ENCODE measurements at places on chromosomes 6 and 20.

DNA sequence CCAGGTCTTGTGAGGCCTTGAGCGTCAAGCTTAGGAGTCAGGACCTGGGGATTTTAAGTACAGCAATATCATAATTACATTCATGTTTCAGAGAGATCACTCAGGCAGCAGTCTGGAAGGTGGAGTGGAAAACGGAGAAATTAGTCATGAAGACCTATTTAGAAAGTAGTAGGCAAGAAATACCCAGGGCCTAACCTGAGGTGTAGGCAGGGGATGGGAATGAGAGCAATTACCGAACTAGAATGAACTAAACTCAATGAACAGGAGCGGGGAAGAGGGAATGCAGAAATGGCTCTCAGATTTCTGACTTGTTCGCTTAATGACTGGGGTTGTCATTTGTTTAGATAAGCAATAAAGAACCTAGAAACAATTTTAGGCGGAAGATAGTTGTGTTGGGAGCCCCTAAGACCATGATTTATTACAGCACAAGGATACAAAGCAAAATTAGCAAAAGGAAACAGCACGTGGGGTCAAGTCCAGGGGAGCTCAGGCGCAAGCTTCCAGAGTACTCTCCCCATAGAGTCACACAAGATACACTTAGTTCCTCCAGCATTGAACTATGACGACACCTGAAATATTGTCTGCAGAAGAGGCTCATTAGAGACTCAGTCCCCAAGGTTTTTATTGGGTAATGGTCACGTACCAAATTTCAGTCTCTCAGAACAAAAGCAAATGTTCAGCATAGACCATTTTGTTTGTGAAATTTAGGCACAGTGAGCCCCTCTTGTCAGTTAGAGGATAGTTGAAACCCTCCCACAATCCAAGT is 178.8 kb upstream of the AKAP12 start:
- DNase-seq = no peak

DNA sequence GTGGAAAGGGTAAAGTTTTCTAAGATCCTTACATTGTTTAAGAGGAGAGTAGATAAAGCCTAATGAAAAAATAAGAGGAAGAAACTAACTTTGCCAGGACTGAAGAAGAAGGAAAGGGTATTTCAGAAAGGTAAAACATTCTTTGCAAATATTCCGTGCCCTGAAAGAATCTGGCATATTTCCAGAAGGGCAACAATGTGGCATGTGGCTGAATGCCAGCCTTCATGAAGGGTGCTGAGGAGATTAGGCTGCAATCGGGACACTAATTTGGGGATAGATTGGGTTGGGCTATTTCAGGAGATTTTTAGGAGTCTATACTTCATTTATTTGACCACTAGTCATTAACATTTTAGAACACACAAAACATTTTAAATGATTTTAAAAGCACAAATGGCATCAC is 16.2 kb upstream of the UFL1 start:
- no peak for DNase-seq

GRCh38 chr6:136920216-136920615 is 1.9 kb upstream of the SLC35D3 start:
- no peak for DNase-seq

- no peak for DNase-seq
Observed at GRCh38 chr20:20304942-20305341, 63.0 kb upstream of the INSM1 start.

- no peak for DNase-seq
Observed at GRCh38 chr6:161133963-161134362, 139.9 kb downstream of the AGPAT4 start.

GRCh38 chr6:96844530-96844929 is 7.3 kb upstream of the GPR63 start:
- DNase-seq = no peak

GRCh38 chr6:82567621-82568020 is 204.0 kb downstream of the TPBG start:
- DNase-seq = no peak

DNA sequence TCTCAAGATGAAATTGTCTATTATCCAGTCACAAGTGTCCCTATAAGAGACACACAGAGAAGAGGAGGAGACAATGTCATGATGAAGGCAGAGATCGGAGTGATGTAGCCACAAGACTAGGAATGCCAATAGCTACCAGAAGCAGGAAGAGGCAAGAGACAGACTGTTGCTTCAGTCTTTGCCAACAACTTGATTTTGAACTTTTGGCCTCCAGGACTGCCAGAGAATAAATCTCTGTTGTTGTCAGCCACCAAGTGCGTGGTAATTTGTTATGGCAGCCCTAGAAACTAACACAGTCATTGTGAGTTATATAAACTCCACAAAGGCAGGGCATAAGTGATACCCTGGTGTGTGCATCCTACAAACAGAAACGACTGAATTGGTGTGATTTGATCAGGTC is 517.0 kb downstream of the BTBD3 start:
- no peak for DNase-seq

DNA sequence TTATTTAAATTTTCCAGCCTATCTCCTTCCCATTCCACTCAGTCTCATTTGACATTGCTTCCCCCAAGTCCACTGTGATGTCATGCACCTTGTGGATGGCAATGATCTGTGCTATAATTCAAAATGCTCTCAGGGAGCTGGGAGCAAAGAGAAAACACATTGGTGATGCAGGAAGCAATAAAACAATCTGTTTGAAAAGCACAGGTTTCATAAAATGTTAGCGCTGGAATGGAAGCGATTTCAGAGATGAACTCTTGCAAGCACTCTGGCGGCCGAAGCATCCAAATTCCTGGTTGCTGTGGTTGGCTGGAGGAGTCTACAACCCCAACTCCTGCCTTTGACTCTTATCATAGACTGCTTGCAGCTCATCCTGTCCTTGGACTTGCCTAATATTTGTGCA is 167.0 kb downstream of the GMPR start:
- no peak for DNase-seq

DNA sequence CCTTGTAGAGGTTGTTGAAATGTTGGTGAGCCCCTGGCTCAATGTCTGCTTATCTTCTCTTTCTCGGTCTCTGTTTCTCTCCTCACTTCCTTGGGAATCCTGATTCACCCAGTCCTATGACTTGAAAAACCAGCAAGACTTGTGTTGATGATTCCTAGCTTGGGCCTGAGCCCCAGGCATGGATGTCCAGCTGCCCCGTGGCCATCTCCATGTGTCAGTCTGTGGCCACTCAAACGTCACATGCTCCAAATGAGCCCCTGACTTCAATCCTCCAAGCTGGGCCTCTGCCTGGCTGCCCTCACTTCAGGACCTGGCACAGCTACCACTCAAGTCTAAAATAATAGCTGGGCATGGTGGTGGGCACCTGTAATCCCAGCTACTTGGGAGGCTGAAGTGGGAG is 81.0 kb downstream of the SRC start:
- DNase-seq = no peak

GRCh38 chr20:45066372-45066771 is 34.6 kb downstream of the KCNS1 start:
- no peak for DNase-seq

- DNase-seq = no peak
Observed at GRCh38 chr20:32535953-32536823, 48.9 kb downstream of the NOL4L start.

GRCh38 chr6:163630572-163630971 is 216.1 kb downstream of the QKI start:
- no peak for DNase-seq

DNA sequence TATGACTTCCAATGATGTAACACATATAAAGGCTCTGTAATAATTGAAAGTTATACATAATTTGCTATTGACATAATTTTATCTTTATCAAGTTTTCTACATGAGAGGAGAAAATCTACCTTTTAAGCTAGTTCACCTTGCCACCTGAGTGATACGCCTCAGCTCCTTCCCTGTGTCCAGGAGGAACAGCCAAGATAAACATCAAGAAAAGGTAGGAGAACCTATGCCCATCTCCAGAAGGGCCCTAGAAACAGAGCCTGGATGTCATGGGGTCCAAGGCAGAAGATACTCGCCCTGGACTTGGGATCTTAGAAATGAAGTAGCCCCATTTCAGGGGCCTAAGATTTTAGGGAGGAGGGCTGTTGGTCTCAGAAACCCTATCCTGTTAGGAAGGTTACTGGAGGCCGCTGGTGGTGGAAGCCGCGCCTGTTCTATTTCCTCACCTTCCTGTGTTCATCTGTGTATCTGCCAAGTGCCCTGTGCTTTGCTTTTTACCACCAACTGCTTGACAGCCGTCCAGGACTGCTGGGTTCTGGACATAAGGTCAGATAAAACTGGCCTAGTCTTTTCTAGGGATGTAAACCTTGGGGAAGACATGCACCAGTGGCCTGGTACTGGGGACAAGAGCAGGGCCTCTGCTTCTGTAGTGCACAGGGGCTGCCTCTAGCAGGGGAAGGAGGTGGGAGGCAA is 178.5 kb downstream of the ARID1B start:
- no peak for DNase-seq

DNA sequence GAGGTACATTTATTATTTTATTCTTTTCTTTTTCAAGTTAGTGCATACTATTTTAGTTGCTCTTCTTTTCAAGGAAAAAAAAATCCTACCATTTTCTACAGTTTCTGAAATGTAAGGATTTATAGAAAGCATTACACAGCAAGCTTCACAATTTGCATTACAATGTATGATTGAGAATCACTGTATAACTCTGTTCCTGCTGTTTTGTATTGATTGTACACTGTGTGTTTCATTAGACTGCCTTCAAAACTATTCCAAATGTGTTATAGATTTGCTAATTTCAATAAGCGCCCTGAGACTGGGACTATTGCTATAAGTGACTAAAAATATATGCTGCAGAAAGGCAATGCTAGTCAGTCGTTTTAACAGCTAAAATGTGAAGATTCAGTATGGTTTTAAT is 479.7 kb upstream of the EYS start:
- DNase-seq = no peak

- DNase-seq = no peak
Observed at GRCh38 chr6:88044530-88044929, 3.1 kb upstream of the SPACA1 start.

GRCh38 chr6:158150701-158151100 is 17.4 kb downstream of the SERAC1 start:
- DNase-seq = no peak

- no peak for DNase-seq
Observed at GRCh38 chr6:20919677-20920385, 385.6 kb downstream of the CDKAL1 start.

DNA sequence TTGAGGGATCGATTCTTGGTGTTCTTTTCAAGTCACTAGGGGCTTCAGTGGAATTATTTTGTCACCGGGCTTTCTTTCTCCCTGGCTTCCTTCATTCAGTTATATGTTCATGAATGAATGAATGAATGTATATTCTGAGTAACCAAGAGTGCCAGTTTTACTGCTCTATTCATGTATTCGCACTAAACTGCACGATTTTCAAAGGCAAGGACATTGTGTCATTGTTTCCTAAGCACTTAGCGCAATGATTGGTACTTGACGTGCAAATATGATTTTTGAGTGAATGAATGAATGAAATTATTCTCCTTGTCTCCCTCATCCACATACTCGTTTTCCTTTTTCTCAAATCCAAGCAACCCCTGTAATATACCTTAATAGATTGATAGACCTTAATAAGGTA is 822 bp downstream of the AFG1L start:
- DNase-seq = no peak

DNA sequence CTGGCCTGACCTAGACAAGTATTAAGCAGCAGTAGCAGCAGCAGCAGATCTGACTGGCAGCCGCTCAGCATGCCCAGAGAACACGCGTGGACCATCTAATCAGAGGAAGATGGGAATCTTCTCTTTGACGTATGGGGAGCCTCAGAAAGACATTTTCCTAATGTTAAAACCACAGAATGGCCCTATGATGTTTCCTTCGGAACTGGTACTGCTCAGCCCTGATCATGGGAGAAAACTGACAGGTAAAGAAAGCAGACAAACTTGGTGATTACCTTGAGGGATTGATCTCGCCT is 6.2 kb downstream of the PSMA7 start:
- no peak for DNase-seq

DNA sequence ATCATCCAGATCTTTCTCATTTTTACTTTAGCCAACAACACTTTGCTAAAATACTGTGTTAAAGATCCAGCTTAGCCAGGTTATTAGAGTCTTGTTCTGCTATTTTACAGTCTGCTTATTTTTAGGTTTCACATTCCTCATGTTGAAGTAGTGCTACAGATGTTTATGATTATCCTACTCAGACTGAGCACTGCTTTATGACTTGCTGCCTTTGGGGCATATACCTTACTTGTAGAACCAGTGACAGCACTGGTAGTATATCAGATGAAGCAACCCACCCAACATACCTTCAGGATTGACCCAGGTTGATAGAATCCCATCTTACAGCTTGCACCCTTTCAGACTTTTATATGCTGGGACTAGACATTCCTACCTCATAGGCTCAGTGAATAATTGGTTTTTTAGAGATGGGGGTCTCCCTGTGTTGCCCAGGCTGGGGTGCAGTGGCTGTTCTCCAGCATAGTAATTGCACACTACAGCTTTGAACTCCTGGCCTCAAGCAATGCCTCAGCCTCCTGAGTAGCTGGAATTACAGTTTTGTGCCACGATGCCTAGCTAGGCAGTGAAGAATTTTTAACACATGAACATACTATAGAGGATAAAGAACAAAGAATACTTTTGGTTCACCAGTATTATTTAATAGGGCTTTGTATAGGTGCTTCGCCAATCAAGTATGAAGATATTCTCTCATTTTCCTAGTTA is 63.8 kb upstream of the DYNLRB1 start:
- DNase-seq = no peak

DNA sequence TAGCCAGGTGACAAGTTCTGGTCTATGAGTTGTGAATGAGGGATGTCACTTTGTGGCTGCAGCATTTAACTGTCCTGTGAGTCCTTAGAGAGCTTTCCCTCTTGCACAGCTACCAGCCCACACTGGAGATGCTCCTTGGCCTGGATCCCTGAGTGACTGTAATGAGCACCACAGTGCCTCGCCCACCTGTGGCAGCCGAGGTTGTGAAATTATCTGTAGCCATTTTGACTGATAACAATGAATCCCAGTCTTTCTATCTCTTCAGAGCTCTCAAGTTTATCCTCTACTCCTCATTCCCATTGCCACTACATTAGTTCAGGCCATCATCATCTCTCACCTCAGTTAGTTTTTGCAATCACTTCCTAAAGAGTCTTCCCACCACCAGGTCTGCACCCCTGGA is 41.3 kb upstream of the BEND3 start:
- DNase-seq = no peak

DNA sequence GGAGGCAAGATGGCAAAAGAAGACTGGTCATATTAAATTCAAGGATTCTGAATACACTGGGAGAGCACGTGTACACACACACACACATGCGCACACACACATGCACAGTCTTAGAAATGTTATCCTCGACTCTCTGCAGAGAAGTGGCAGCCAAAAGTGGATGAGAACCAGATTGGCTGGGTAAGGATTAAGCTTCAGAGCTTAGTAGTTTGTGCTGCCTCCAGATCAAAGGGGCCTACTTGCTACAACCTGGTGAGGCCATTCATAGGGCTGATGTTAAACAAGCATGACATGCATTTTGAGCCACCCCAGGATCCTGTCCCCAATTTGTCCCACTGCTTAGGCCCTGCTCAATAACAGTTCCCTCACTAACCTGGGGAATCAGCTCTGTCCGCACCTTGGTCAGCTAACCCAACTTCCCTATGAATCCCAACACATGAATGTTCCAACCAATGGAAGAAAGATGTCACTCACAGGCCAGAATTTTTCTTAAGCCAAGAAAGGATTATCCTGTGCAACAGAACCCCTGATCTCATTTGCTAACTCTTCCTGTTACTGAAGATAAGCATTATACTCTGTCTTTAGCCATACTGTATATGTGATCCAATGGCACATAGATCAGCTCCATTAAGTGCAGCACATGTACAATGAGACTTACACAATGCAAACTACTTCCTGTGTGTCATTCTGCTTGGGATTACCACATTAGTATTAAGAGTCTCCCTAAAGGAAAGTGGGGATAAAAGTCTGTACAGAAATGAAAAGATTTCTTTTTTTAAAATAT is 31.0 kb downstream of the TOMM6 start:
- no peak for DNase-seq

Measured in smooth muscle cell of the brain vasculature (primary cell).